Stimulated activated CD4-positive, alpha-beta T cell treated with anti-CD3 and anti-CD28 coated beads, Interleukin-15, amount 100 ng/mL, for 24 hours (primary cell): ENCODE measurements at places on chromosomes 2 and 18.

GRCh38 chr2:231684314-231685223 is 23.8 kb upstream of the PTMA start:
- DNase-seq, result no peak

DNA sequence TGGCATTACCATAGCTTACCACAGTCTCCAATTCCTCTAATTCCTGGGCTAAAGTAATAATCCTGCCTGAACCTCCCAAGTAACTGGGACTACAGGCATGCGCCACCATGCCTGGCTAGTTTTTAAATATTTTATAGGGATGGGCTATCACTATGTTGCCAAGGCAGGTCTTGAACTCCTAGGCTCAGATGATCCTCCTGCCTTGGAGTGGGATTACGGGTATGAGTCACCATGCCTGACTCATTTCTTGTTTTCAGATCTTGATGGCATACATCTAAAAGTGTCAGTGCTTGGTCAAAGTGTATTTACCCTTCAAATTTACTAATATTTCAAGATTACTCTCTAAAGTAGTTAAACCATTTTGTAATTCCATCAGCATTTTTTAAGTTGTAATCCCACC is 9.4 kb upstream of the SOCS6 start:
- no peak for DNase-seq

DNA sequence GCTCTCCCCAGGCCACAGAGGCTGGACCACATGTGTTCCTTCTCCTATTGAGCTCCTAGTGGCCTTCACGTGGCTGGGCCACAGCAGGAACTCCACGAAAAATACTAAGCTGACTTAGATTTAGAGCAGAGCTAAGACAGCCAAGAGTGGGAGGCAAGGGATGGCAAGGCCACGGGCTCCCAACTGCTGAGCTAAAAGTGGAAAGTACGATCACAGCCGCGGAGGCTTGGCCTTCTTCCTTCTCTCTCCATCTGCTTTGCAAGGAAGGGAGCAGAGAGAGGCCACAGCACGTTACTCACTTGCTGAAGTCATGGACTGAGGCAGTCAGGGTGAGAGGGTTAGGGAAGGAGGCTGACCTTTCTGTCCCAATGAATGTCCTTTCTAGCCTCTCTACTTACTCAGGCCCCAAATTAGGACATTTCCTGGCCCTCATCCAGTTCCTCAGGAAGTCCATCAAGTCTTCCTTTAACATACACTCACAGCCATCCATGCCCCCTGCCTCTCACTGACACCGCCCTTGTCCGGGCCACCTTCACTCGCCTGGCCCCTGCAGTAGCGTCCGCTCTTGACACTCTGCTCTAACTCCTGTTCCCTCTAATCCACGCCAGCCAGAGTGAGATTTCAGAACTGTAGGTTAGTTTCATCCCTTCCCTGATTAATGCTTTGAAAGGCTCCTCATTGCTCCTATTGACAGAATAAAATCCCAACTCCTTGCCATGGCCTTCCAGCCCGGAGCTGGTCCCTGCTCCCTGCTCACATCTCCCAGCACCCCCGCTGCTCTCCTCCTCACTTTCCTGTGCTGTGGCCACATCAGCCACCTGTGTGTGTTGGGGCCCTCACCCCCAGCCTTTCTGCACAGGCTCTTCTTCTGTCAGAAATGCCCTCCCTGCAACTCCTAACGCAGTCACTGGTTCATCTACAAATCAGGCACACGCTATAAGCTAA is 204.2 kb downstream of the CYP26B1 start:
- no peak for DNase-seq

GRCh38 chr18:24378598-24378997 is 19.0 kb downstream of the OSBPL1A start:
- DNase-seq, result no peak
